NCI-H2171 (cell line): ENCODE measurements at places on chromosomes 5 and 9.

DNA sequence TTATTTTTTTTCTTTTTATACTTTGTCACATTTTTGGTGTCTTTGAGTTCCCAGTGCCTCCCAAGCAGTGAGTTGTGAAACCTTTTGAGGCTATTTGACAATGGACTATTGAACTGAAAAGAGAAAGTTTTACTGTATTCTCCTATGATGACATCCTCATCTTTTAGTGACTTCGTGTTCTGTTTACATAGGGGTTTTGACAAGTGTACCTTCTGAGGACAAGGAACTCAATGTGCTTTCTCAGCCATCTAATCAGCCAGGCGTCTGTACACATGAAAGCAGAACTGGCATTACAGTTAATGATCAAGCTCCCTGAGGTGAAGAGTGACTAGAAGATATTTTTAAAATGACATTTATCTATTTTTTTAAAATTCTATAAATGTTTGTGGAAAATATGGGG, 175.5 kb downstream of the ANXA1 start:
- no peak for DNase-seq

DNA sequence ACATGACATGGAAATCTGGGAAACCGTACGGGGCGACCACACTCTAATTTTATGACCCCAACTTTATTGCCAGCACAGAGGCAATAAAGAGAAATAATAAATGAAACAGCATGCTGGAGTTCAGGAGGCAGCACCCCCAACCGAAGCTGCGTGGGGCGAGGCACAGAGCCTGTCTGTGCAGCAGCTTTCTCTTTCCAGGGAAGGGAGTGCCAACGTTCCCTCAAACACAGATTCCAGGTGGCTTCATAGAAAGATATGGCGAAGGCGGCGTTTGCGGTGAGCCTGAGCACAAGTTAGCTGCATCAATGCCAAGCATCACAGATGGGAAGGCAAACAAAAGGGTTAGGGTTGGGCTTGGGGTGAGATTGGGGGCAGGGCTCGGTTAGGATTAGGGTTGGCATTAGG, 114.8 kb downstream of the HSD17B3 start:
- DNase-seq = no peak

- DNase-seq = no peak
Observed at GRCh38 chr9:78207319-78207718, 28.6 kb upstream of the CEP78 start.

GRCh38 chr5:112143690-112144089, 275.4 kb downstream of the EPB41L4A start:
- no peak for DNase-seq

DNA sequence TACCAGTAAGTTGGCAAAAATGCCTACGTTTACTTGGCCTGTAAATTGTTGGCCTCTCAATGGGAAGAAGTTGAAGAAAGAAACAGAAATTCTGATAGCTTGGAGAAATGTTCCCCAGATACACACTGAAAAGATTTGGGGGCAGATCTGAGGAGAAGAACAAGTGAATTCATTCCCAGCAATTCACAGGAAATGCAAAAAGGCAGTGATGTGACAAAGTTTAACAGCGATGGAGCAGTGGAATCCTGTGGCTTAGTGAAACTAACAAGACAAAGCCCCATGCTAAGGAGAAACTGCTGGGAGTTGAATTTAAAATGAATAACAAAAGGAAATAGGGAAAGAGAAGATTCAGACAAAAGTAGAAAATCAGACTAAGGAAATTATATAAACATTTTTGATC, 213.2 kb upstream of the EDIL3 start:
- DNase-seq = no peak

- DNase-seq = no peak
Observed at GRCh38 chr5:41763574-41763973, 106.7 kb downstream of the OXCT1 start.

- no peak for DNase-seq
Observed at GRCh38 chr9:3215658-3216057, 310.1 kb downstream of the RFX3 start.

DNA sequence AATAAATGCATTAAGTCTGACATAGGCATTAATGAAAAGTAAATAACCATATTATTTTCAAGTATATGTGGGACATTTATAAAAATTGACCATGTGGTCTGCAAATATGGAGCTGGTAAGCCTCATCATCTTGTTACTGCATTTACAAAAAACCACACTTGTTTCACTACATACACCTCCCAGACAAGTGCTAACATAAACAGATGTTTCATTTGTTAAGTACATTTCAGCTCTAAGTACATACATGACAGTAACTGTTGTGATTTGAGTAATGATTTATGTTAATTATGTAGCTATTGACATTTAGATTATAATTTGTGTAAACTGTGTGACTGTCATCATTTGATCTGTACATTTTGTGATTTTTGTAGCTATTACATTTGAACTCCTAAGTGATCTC, 13.9 kb downstream of the IDNK start:
- no peak for DNase-seq

- no peak for DNase-seq
Observed at GRCh38 chr9:93900971-93901861, 53.9 kb downstream of the BARX1 start.

GRCh38 chr9:82781921-82782392, 281.0 kb downstream of the RASEF start:
- peak; percentile 78 for DNase-seq

DNA sequence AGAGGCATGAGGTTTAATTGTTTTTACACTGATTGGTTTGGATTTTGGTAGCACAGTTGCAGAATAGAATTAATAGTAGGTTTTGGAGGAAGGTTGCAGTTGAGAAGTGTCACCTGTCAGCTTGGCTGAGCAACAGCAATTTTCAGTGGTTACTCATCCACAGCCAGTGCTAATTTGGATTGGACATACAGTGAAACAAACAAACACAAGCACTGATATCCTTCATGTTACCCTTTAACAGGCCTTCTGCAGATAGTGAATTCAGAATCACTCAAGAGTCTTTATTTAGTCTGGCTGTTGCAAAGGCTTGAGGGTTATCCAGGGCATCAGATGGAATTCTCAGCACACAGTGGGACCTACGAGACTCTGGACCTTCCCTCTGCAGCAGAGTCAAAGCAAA, 31.8 kb upstream of the POU4F3 start:
- DNase-seq = no peak
